Upper lobe of right lung (tissue), 1 donor: ENCODE measurements at places on chromosomes 12 and 14.

- no peak for DNase-seq
Measured at GRCh38 chr12:80317307-80317706, 126.7 kb upstream of the PTPRQ start.

GRCh38 chr12:95115641-95116040, 42.2 kb upstream of the NR2C1 start:
- no peak for DNase-seq

GRCh38 chr14:84144166-84144565, 1385.8 kb upstream of the FLRT2 start:
- no peak for DNase-seq

DNA sequence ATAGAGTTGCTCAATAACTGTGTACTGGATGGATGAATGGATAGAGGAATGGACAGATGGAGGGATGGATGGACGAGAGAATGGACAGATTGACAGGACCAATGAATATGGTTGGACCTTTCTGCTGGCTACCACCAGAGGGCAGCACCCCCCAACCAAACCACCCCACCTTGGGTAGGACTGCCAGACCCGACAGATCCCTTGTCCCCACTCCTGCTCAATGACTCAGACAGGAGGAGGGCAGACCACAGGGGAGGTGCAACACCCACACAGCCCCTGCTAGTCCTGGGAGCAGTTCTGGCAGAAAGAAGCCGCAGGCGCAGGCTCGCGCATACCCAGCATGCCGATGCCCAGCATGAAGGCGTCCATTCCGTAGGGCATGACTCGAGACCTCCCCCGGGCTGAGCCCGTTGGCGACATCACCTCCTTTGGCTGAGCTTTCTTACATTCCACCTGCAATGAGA, 12.4 kb downstream of the MSI1 start:
- peak; percentile 86 for DNase-seq

GRCh38 chr14:54206516-54206915, 190.3 kb upstream of the CDKN3 start:
- DNase-seq, result no peak

DNA sequence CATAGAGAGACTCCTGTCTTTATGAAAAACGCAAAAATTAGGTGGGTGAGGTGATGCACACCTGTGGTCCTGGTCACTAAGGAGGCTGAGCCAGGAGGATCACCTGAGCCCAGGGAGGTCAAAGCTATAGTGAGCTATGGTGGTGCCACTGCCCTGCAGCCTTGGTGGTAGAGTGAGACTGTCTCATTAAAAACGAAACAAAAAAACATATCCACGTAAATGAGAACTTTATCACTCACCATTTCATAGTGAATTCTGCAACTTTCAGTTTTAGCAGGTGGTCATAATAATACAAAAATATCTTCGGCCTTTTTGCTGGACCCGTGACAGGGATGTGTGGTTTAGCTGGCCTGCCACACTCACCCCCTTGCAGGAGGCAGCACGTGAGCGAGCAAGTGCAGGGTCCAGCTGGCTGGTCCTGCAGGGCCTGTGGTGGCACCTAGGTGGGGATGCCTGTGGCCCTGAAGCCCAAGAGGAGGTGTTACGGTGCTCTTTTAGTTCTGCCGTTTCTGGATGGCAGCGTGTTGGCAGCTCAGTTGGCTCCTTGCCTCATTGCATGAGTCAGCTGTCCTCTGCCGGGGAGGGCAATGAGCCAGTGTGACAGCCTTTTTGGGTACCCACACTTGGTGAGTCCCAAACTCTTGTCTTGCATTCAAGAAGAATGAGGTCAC, 1330.7 kb upstream of the TMEM132C start:
- no peak for DNase-seq

- peak; percentile 10 for DNase-seq
Measured at GRCh38 chr14:67551940-67552339, 18.9 kb downstream of the PLEKHH1 start.

GRCh38 chr14:74014299-74014698, 4.8 kb downstream of the ENTPD5 start:
- no peak for DNase-seq

- no peak for DNase-seq
Measured at GRCh38 chr12:16524378-16524777, 81.6 kb downstream of the LMO3 start.

GRCh38 chr12:92304371-92305055, 158.9 kb upstream of the BTG1 start:
- DNase-seq, result no peak

DNA sequence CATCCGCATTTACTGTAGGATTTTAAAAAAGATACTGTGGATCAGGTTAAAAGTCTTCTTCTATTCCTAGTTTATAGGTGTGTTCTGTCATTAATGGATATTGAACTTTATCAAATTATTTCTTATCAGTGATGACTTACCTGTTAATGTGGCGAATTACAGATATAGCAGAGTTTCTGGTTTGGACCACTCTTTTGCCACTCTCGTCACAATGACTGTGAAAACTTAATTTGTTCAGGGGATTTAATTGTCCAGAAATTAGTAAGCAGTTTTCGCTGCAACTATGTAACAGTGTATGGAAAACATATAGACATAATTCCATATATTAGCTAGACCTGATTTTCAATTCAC, 14.9 kb downstream of the COCH start:
- no peak for DNase-seq

DNA sequence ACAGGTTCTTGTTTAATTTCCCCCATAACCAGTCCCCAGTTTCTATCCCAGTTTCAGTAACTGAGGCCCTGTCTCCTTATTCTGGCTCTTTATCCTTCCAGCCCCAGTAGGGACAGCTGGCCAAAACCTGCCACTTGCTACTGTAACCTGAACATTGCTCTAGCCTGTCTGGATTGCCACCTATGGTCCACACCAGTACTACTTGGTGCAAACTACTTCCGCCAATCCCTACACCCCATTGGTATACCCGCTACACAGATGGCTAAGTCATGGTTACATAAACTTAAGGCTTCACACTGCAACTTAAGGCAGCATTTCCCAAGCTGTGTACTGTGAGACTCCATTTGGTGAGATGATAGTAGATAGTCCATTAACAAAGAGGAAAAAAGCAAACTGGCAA, 20.3 kb upstream of the C12orf76 start:
- no peak for DNase-seq

DNA sequence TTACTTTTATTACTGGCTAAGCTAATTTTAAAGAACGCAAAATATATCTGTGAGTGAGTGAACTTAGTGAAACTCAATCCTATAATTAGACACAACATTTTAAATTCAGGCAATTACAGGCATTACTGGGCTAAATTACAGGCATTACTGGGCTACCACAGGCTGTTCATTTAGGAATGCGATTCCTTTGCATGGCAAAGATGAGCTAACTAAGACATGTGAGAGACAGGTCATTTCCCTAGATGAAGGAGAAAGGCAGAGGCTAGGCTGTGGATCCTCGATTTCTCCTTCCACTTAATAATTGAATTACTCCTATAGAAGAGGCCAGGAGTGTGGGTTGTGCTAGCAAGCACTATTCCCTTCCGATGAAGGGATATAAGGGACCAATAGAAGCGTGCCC, 429.4 kb upstream of the LMO3 start:
- no peak for DNase-seq

- no peak for DNase-seq
Measured at GRCh38 chr14:96626916-96627315, 124.7 kb downstream of the PAPOLA start.

DNA sequence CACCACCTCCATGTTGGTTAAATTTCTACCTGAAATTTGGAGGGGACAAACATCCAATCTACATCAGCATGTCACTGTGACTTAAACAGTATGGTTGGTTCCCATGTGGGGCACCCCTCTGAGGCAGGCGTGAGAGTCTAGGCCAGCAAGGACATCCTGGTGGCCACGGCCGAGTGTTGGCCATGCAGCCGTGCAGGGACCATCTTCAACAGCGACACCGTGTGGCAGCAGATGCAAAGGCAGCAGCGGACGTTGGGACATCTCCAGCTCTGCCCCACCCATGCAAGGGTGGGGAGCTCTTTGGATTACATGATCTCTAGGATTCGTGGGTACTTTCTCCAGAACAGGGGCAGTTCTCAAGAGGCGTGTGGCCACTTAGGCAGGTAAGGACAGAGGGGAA, 49.8 kb downstream of the NOC4L start:
- no peak for DNase-seq

GRCh38 chr12:111412007-111412829, 6.5 kb downstream of the SH2B3 start:
- DNase-seq, result no peak

GRCh38 chr12:65123435-65124063, 2.4 kb upstream of the WIF1 start:
- DNase-seq, result no peak

- DNase-seq, result no peak
Measured at GRCh38 chr12:20865873-20866272, 55.4 kb downstream of the SLCO1B3 start.

GRCh38 chr12:2559931-2560330, 234.8 kb upstream of the FKBP4 start:
- no peak for DNase-seq

DNA sequence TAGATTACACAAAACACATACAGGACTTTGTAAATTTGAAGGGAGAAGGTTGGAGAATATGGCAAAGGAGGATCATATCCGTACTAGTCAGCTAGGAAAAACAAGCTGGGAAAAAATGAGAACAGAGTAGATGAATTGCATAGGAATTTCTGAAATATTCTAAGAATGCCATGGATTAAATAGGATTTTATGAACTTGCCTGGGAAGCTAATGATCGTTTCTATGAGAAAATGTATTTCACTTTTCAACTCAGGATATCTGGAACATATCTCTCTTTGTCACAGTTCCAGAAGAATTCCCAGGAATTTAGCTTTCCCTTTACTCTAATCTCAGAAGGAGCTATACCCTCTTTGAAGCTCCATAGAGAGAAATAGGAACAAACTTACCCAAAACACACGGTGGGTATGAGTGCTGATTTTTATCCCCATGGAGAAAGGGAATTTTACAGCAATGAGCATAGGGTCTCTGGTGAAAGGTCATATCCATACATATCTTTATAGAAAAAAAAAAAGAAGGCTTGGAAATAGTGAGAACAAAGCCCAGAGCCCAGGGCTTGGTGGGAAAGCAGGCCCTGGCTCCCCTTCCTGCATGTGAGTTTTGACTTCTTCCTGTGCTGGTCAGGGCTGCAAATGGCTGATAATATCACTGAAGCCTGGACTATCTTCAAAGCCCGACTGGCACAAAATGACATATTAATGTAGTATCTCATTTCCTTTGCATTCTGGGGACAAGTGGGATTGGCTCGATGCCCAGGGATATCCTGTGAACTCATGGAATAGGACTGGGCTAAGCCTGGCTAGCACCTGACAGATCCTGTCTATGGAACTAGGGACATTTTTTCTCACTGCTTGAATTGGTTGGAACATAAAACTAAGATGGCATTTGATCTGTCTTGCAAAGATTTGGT, 136.3 kb downstream of the AEBP2 start:
- no peak for DNase-seq

DNA sequence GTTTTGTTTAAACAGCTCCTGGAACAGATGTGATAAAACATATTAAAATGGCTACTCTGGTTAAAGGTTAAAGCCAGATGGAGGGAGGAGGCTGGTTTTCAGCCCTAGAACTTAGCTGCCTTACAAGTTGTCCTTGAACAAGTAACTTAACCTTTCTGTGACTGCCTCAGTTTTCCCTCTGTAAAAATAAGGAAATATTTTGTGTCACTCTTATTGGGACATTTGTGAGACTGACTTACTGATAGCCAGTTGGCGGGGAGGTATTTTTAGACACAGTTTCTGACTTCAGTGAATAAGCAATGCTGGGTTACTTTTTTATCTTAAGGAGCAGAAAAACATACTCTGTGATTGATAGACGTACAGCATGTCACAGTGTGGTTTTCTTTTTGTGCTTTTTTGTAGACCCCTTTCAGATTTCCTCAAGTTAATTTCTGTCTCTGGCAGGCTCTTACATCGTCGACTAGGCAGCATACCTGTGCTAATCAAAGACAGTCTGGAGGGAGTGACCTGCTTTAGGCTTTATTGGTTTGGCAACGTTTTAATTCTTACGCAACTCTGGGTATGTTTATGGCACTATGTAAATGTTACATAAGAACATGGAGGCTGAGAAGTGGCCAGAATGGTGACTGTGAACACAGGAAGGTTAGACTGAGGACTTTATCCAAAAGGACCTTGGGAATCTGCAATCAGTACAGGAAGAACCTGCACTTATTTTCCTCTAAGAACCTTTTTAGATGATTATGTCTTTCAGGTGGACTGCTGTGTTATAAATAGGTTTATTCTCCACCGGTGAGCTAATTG, 3.3 kb downstream of the ACVR1B start:
- DNase-seq, result no peak

DNA sequence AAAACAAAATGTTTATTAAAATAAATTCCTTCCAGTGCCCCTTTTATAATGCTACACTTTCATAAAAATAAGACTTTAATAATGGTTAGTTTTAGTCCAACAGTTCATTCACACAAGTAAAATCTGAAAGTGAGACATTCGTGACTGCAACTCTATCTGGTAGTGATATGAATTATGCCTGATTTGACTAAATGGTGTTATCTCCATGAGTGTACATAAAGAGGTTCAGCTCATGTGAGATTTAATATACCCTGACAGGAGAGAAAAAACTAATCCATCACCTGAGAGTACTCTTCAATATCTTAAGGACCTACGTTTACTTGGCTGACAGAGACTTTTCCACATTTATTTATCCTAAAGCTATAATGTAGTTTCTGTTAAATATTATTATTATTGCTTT, 34.0 kb downstream of the ERO1A start:
- DNase-seq, result no peak

GRCh38 chr14:83733670-83734069, 1796.3 kb upstream of the FLRT2 start:
- DNase-seq, result no peak

GRCh38 chr12:124927201-124928094, 13.0 kb upstream of the UBC start:
- peak; percentile 92 for DNase-seq

GRCh38 chr14:64478634-64479250, 13.4 kb downstream of the AKAP5 start:
- no peak for DNase-seq

- no peak for DNase-seq
Measured at GRCh38 chr12:77788231-77789168, 42.2 kb upstream of the NAV3 start.

DNA sequence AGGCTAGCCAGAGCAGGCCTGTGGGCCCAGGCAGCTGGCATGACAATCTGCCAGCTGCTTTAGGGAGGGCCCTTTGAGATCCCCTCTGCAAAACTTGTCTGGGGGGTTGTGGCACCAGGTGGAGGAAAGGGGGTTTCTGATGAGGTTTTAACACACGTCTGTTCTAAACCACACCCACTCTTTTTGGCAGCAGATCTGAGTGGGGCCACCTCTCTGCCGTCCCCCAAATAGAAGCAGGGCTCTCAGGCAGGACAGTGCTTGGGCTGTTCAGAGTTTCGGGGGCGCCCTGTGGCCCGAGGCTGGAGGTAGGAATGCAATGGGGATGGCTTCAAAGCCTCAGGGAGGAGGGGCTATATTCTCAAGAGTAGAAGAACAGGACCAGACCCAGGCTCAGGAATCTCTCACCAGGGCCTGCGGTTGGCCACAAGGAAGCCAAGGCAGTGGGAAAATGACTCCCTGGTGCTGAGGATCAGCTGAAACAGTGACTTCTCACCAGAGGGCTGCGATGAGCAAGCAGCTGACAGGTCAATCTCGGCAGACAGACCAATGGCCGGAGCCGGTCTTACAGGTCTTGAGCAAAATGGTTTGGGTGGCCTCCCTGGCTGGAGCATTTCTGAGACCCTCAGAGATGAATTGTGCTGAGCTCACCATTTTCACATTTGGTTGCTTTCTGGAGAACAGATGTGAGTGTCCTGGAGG, 1.5 kb upstream of the KRT5 start:
- DNase-seq, result no peak

GRCh38 chr12:182381-182892, 31.5 kb downstream of the SLC6A12 start:
- DNase-seq, result no peak
